ENCODE measurements at places on chromosomes 2 and 18.

- peak; percentile 60 for DNase-seq
Observed at GRCh38 chr2:191678437-191679100, 633 bp downstream of the NABP1 start.

DNA sequence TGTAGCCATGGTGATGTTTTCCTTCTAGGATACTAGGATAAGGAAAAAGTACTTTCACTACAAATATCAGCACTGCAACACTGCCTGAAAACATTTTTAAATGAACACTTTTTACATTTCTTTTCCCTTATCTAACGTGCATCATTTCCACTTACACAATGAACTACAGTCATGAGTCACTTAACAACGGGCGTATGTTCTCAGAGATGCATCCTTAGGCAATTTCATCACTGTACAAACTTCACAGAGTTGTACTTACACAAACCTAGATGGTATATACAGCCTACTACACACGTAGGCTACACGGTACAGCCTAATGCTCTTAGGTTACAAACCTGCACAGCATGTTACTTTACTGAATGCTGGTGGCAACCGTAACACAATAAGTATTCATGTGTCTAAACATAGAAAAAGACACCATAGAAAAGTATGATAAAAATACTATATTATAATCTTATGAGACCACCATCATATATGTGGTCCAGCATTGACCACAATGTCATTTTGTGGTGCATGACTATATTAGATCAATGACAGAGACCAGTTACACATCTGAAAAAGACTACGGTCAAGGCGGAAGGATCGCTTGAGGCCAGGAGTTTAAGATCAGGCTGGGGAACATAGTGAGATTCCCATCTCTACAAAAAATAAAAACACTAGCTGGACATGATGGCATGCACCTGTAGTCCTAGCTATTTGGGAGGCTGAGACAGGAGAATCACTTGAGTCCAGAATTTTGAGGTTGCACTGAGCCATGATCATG lies 39.8 kb downstream of the WDR33 start:
- no peak for DNase-seq

DNA sequence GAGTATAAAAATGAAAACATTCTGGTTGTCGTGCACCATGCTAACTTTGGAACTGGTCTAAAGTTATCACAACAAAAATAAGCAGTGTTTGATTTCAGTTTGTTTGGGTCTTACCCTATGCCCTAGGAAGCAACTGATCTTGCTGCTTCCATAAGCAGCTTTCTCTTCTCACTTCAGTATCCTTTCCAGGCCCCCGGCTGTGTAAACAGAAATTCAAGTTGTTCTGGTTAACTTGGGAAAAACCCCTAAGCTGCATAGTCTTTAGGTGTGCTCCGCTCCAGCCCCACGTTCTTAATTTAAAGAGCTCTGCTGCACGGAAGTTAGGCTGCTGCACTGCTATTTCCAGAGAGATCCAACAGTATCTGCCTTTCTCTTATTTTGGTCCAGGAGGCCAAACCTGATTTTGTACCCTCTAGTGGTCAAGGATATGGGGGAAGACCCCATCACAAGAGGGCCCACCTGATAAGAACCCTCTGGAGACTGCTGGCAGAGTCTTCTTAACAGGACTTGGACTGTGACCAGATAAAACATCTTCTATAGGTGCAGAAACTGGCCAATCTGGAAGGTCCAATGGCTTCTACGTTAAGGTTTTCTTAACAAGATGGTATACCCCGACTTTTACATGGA lies 69.1 kb downstream of the FEZ2 start:
- DNase-seq = no peak

DNA sequence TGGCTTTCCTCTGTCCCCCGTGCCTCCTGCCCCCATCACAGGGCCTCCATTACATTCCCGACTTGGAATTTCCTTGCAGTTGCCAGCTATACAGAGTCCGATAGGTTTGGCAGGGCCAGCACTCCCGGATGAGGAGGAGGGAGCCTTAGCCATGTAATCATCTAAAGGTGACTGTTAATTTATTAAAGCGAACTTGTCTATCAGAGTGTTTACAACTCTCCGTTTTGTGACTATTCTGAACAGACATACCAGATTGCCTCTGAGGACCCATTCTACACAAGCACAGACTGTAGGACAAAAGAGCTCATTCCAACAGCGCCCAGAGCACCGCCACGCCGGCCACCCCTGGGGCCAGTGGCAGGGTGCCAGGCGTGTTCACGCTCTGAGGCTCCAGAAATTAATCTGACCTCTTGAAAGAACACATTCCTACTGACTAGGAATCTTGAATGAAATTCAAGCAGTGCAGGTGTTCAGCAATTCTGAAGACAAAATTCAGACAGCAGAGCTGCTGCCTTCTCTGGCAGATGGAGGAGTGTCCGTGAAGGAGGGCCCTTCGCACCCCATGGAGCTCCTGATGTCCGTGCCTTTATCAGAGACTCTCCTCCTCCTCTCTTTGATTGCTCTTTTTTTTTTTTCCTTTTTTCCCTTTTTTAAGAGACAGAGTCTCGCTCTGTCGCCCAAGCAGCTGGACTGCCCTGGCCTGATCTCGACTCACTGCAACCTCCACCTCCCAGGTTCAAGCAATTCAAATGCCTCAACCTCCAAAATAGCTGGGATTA lies 58.1 kb upstream of the RALBP1 start:
- DNase-seq = no peak

GRCh38 chr2:82239176-82239575 lies 1934.6 kb upstream of the LRRTM1 start:
- no peak for DNase-seq

GRCh38 chr2:16774091-16774490 lies 108.5 kb upstream of the CYRIA start:
- no peak for DNase-seq

- DNase-seq = no peak
Observed at GRCh38 chr2:240597419-240598181, 11.1 kb downstream of the CAPN10 start.

- no peak for DNase-seq
Observed at GRCh38 chr18:68925268-68925667, 127.4 kb downstream of the CCDC102B start.

- DNase-seq = no peak
Observed at GRCh38 chr2:237390235-237390634, 23.7 kb downstream of the COL6A3 start.

- no peak for DNase-seq
Observed at GRCh38 chr2:210128961-210129360, 42.2 kb downstream of the KANSL1L start.

Data from activated CD4-positive, alpha-beta T cell treated with anti-CD3 and anti-CD28 coated beads, Interleukin-2, amount 50 U/mL, for 24 hours (primary cell).